KG1 (cell line): ENCODE measurements at places on chromosomes 5 and 9.

GRCh38 chr9:86829496-86830046 lies 117.7 kb downstream of the GAS1 start:
- no peak for DNase-seq

DNA sequence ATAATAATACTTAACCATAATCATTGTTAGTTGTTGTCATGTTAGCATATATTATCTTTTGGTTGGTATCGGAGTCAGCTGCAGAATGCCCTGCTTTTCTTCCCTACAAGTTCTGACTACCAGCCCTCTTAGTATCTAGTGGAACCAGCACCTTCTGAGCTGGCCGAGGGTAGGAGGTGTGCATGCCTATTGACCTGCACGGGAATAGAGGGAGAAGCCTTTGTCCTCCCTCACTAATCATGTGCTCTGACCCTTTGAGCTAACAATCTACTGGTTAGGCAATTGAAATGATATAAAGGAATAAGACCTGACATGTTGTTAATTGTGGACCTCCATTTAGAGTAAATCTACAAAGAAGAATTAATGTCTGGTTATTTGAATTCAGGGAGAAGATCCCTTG lies 4.1 kb downstream of the PCSK5 start:
- no peak for DNase-seq

GRCh38 chr5:109307951-109308350 lies 101.8 kb downstream of the PJA2 start:
- DNase-seq = no peak

GRCh38 chr9:85501456-85501855 lies 240.3 kb downstream of the AGTPBP1 start:
- DNase-seq = no peak

GRCh38 chr9:93132946-93133680 lies 938 bp downstream of the NINJ1 start:
- no peak for DNase-seq

DNA sequence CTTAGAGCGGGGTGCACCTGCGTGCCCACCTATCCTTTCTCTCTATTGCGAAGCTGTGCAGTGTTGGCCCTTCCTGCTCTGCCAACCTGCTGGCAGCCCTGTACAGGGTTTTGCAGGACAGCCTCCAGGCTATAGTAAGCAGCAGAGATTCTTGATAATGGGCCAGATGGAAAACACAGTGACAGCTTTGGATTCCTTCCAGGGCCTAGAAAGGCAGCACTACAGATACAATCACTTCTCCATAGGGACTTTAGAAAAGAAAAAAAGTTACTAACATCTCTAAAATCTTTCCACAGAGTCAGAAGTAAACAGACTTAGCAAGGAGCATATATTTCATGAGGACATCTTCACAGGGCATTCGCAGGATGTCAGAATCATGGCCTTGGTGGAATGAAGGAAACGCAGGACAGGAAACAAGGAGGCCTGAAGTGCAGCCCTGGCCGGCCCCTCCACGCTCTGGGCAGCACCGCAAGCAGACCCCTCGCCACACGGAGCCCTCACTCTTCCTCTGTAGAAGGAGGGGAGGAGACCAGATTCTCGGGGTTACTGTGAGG lies 172.1 kb upstream of the GAS1 start:
- no peak for DNase-seq

- DNase-seq = no peak
Observed at GRCh38 chr5:90020575-90021538, 388.7 kb downstream of the CETN3 start.

GRCh38 chr5:100598446-100598845 lies 63.3 kb downstream of the FAM174A start:
- DNase-seq = no peak

DNA sequence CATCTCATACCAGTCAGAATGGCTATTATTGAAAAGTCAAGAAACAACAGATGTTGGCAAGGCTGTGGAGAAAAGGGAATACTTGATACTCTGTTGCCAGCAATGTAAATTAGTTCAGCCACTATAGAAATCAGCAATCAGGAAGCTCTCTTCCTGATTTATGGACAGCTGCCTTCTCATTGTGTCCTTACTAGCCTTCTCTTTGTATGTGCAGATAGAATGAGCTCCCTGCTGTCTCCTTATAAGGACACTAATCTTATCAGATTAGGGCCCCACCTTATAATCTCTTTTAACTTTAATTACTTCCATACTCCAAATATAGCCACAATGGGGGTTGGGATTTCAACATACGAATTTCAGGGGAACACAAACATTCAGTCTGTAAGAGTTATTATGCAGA lies 38.0 kb downstream of the KCNV2 start:
- no peak for DNase-seq

DNA sequence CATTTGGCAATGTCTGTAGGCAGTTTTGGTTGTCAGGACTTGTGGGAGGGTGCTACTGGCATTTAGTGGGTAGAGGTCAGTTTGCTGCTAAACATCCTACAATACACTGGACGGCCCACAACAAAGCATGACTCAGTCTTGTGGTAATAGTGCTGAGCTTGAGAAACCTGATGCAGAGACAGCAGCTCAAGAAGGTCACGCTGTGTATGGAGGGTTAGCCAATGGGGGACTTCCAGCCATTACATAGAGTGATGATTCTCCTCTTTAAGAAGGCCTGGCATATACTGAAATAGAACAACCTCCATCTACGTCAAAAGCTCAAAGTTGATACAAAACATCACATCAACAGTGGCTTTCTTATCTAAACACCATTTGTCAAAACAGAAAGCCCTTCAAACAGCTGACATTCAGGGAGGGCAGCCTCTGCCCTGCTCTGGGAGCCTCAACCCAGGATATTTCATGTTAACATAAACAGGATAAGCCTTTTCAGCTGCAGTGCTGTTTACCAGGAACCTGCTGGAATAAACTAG lies 143.0 kb downstream of the GPBP1 start:
- DNase-seq = no peak
